ENCODE measurements at places on chromosomes 2 and 18.

GRCh38 chr2:37827911-37828511, 97.1 kb upstream of the RMDN2 start:
- no peak for DNase-seq

- no peak for DNase-seq
These were observed 19.5 kb downstream of the WIPF1 start for GRCh38 chr2:174577967-174578589.

DNA sequence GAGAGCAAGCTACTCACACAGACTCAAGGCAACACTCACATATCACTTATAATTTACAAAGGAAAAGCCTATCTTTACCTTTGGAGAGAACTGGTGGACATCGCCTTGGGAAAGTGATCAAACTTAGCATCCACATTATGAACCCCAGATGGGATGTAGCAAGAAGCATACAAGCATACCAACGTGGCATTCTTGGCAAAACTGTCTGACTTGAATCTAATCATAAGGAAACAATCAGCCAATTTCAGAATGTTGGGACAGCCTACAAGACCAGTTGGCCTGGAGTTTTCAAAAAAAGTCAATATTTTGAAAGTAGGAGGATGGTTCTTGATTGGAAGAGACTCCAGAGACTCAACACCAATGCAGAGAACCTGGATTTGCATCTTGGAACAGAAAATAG, 79.1 kb upstream of the PMAIP1 start:
- no peak for DNase-seq

DNA sequence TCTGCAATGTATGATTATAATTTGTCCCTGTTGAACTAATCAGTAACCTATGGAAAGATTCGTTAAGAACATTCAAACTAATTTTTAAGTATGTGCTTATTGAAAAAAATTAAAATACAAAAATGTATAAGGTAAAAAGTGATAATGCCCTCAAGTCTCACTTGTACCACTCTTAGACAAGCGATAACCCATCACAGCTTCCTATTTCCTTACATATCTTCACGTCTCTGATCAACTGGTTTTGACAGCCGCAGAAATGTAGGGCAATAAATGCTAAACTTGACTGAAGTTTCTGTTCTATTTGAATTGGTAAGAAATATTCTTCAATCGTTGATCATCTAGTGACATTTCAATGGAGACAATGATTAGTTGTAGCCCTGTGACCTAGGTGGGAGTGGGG, 112.5 kb downstream of the TCF4 start:
- no peak for DNase-seq

DNA sequence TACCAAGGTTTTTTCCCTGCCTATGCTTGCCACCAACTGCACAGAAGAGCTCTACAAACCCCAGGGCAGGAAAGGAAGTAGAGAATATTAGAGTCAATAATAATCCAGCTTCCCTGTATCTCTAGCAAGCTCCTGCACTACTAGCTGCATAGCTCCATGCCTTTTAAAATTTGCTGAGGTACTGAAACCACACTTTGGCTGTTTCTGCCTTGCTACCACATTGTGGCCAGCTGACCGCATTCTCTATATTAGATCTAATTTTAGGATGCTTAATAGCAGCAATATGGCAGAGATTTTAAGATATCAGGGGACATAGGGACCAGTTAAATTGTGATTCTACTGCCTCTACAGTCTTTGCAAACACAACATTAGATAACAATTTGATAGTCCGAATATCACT, 534.6 kb downstream of the MBD2 start:
- DNase-seq, result no peak

- DNase-seq, result no peak
These were observed 530 bp downstream of the GALNT1 start for GRCh38 chr18:35581898-35582641.

GRCh38 chr2:16763493-16763899, 97.9 kb upstream of the CYRIA start:
- DNase-seq, result no peak

- DNase-seq, result no peak
These were observed 25.2 kb downstream of the FHOD3 start for GRCh38 chr18:36322734-36323133.

DNA sequence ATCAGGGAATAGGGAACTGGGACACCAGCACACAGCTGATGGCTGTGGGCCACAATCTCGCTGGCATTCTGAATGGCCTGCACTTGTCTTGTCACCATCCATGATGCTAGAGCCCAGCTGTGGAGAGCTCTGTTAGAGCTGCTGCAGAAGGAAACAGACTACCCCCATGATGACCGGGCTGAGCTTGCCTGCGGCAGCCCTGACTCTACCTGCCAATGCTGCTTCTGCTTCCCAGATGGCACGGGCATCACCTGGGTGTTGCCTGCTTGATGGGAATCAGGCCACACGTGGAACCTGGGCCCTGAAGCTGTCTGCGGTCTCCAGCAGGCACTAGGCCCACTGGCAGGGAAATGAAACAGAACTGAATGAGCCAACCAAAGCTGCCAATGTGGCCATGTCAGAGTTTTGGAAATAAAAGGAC, 11.2 kb upstream of the DAW1 start:
- DNase-seq, result no peak

GRCh38 chr18:22778996-22779395, 154.1 kb upstream of the RBBP8 start:
- DNase-seq, result no peak

- DNase-seq, result no peak
These were observed 35.7 kb downstream of the CELF4 start for GRCh38 chr18:37529863-37530262.

DNA sequence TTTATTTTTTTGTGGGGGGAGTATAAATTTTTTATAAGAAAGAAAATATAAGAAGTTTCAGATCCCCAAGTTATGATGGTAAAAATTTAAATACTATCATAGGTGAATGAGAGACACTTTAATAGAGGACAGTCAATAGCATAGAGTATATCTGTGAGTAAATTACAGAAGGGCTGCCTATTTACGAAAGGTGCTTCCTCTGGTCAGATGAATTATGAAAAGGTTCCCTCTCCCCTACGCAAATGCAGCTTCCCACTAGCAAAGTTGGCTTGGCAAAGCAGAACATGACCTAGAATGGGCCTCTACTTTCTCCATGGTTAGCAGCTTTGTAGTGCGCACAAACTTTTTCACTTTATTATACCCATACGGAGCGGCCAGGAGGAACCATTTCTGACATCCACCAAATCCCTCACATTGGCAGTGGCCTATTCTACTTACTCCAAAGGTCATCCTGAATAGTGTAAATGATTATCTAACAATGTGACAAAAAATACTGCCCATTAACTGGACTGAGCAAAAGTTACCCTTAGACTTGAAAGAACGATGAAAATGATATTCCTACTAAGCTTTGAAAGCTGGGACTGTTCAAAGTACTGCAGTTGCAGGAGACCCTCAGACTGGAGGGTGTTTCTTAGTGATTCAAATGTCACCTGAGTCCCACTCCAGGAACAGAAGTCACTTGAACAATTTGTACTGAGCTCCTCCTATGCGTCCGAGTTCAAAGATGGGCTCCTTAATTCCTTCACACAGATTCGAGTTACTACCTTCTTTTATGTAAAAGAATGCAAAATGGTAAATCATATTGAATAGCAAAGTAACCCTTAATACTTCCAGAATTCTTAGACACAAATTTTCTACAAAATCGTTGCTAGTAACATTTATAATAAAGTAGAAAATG, 148.5 kb downstream of the NOL4 start:
- no peak for DNase-seq

DNA sequence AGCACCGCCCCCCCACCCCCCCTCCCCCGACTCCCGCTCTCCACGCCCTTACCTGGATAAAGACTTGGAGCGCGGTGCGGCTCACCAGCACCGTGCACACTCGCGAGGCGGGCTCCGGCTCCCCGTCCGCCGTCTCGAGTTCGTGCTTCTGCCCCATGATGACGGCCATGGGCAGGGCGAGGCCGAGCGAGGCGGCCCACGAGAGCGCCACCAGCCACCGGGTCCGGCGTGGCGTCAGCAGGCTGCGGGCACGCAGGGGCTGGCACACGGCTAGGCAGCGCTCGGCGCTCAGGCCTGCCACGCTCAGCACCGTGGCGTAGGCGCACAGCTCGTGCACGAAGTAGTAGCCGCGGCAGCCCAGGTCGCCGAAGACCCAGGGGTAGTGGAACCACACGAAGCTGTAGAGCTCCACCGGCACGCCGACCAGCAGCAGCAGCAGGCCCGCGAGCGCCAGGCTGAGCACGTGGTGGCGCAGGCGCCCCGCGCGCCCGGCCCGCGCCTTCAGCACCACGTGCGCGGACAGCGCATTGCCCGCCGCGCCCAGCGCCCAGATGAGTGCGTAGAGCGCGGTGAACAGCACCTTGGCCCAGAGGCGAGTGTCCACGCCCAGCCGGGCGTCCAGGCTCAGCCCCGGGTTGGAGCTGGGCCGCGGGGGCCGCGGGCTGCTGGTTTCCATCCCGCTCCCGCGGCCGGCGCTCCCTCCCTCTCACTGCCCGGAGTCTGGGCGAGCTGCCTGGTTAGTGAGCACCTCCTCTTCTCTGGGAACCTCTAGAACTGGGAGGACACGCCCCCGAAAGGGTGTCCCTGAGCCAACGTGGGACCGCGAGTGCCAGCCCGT, at the start of gene NTSR2:
NTSR2 (minus strand) TSS at position 742 of the 838 bp plus-strand sequence; CDS start at position 676, 66 bp downstream.
- DNase-seq, result no peak

DNA sequence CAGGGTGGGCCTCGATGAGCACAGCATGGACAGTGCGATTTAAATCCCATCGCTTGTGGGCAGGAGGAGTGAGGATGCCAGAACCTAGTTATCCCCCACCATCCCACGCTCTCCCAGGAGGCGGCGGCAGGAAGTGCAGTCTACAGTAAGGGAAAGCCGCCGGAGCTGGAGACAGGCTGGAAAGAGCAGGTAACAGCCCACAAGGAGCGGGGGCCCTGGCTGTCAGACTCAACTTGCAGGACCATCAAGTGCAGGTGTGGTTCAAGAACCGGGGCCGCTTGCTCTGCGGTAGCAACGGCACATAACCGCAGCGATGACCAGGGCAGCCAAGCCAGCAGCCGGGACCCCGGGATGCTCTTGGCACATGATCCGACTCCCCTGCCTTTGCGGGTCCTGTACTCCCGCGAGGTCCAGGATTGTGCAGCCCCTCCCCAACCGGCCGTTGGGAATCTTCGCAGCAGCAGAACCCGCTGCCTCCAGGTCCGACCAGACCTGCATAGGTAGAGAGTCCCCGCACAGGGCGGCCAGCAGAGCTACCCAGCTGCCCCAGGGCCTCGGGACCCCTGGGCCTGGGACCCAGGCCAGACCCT, 82.1 kb downstream of the BIN1 start:
- DNase-seq, result no peak

DNA sequence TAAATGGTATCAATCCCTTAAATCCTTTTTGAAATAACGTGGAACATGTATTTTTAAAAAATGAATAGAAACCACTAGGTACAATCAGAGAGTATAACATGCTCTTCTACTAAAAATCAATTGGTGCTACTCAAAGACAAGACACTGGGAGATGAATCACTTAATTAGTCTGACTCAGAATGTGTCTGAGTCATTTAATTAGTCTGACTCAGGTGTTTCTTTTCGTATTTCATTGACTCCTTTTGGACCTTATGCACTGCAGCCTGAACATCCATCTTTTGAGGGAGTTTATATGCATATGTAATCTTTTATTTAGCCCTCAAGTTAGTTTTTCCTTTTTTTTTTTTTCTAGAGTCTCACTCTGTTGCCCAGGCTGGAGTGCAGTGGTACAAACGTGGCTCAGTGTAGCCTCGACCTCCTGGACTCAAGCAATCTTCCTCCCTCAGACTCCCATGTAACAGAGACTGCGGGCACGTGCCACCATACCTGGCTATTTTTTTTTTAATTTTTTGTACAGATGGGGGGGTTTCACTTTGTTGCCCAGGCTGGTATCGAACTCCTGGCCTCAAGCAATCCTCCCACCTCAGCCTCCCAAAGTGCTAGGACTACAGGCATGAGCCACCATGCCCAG, 26.5 kb downstream of the PPP4R3B start:
- DNase-seq, result no peak

DNA sequence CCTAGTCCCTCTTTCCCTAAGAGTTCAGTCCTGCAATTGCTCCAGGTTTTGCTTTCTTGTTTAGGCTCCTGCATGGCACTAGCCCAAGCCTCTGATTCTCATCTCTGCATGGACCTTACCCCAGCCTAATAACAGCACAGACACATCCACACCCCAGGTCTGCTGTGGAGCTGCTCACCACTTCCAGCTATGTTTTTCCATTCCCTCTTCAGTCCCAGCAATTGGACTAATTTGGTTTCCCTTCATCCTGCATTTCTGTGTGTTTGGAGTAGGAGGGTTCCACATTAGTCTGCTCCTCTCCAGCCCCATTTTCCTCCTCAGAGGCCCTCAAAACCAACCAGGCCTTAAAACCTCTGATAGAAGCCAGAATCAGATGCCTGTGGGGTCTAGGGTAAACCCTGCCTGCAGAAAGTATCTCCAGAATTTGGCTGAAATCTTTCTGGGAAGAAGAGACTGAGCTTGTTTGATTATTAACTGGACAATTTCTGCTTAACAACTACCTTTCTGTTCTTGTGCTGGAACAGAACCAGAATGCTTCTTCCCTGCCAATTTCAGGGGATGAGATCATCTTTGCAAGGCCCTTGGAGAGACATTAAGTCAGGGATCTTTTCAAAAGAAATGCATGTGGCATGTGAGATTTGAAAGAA, 95.9 kb downstream of the GFPT1 start:
- DNase-seq, result no peak

- no peak for DNase-seq
These were observed 73.1 kb downstream of the INHBB start for GRCh38 chr2:120419073-120419472.
